ENCODE measurements at places on chromosomes 12 and 14. TPM values are rescaled to one million over a fixed set of nuclear protein-coding genes. Genes with fewer than 3 reads are reported as not detected.

SDSL gene
- 8.5 TPM for total RNA-seq

FAM186B gene
- total RNA-seq = 0.62 TPM

RNU4-1 gene
- 1,499 TPM for total RNA-seq

DTX1 gene
- 3.7 TPM for total RNA-seq

DLK1 gene
- total RNA-seq = 52.3 TPM

KITLG gene
- total RNA-seq = 11.1 TPM

TAS2R30 gene
- total RNA-seq = 0.27 TPM

IRF2BPL gene
- 41.1 TPM for total RNA-seq
